ENCODE measurements at places on chromosomes 13 and 19. TPM values are rescaled to one million over a fixed set of nuclear protein-coding genes. Genes with fewer than 3 reads are reported as not detected.

The GJA3 gene
- polyA plus RNA-seq: 123 TPM

The NKPD1 gene
- 1.0 TPM for polyA plus RNA-seq

The SUGP1 gene
- polyA plus RNA-seq: 84.6 TPM

The MTUS2 gene
- polyA plus RNA-seq: 31.6 TPM

The GGN gene
- 3.4 TPM for polyA plus RNA-seq

The ZNF729 gene
- not detected for polyA plus RNA-seq

- DNase-seq: peak; percentile 48
- H3K4me1 ChIP-seq: peaks cover 12% of the 10 kb centered on the region
- peaks cover 83% of the 10 kb centered on the region for H3K27me3 ChIP-seq
- H3K27ac ChIP-seq: no peak overlapping the region
- no peaks in the 10 kb centered on the region for H3K36me3 ChIP-seq
- H3K4me3 ChIP-seq: peak overlapping the region; percentile 31
Observed at GRCh38 chr19:1470305-1471009, 8.6 kb downstream of the C19orf25 start.

DNA sequence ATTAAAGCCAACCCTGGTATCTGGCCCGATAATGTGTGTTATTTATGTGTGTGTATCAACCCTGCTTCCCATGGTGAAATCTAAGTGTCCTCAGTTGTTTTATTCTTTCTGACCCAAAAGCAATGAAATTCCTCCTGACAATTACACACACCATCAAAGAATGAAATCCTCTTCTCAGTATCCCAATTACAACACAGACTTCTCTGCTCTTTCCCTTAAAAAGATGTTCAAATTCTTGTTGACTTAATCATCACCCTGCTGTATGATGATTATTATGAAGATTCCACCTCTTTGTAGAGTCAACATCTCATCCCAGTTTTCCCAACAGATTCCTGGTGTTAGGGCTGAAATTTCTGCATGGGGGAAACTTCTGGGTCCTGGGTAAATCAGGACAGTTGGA is 8.9 kb upstream of the TRPC4 start:
- no peaks in the 10 kb centered on the region for H3K4me1 ChIP-seq
- H3K36me3 ChIP-seq: no peaks in the 10 kb centered on the region
- no peak overlapping the region for H3K4me3 ChIP-seq
- no peaks in the 10 kb centered on the region for H3K27me3 ChIP-seq

DNA sequence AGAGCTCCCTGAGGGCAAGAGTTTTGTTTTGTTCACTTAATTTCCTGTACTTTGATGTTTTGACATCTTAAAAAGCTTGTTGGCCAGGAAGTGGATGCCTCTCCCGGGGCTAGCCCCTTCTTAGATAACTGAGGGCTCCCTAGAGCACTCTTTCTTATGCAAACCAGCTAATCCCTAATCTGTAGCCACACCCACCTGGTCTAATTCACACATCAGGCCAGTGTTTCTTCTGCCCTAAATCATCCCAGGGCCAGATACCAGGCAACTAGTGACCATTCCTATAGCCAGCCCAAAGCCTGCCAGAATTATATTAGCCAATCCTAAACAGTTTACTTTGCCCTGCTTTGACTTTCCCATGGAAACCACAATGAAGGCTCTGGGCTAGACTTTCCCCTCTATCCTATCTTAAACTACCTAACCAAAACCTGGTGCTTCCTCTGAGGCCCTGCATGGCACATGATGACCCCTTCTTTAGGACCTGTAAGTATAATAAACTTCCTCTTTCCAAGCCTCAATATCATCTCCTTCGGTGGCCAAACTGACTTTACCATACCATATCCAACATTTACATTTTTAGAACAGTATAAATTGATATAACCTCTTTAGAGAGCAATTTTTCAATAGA is 24.8 kb downstream of the WBP4 start:
- no peaks in the 10 kb centered on the region for H3K27me3 ChIP-seq
- H3K4me3 ChIP-seq: no peak overlapping the region
- peaks cover 20% of the 10 kb centered on the region for H3K36me3 ChIP-seq
- peak; percentile 15 for DNase-seq
- H3K4me1 ChIP-seq: no peaks in the 10 kb centered on the region

GRCh38 chr19:13298565-13299481 is 148.6 kb downstream of the IER2 start:
- no peak overlapping the region for H3K4me3 ChIP-seq
- no peaks in the 10 kb centered on the region for H3K27me3 ChIP-seq
- peak; percentile 20 for DNase-seq

DNA sequence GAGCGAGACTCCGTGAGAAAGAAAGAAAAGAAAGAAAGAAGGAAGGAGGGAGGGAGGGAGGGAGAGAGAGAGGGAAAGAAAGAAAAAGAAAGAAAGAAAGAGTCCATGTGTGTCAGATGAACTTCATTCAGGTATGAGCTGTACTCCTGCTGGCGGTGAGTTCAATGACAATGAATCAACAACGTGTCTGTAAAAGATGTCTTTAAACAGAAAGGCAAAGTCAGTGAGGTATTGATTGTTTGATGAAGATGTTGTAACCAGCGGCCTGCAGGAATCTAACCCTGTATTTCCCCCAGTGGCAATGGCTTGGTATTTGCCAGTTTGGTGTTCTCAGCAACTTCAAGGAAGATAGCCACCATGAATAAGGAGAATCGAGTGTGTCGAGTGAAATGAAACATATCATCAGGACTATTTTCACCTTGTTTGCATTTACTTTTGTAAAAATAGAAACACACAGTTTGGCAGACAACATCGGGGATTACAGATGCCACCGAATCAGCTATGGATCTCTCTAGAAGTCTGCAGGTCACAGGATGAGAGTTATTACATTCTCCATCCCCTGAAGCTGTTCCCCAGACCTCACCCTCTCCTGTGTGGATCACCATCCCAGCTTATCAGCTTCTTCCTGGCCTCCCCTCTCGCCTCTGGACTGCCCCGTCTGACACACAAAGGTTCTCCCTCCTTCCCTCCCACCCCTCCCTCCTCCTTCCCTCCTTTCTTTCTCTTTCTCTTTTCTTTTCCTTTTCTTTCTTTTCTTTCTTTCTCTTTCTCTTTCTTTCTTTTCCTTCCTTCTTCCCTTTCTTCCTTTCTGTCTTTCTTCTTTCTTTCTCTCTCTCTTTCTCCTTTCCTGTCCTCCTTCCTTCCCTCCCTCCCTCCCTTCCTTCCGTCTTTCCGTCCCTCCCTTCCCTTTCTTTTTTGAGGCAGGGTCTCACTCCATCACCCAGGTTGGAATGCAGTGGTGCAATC is 8.2 kb upstream of the SBK3 start:
- no peak overlapping the region for H3K4me3 ChIP-seq
- no peak for DNase-seq
- no peaks in the 10 kb centered on the region for H3K36me3 ChIP-seq
- H3K4me1 ChIP-seq: peaks cover 8% of the 10 kb centered on the region
- no peaks in the 10 kb centered on the region for H3K27me3 ChIP-seq

- peak overlapping the region; percentile 62 for H3K27ac ChIP-seq
- peaks cover 19% of the 10 kb centered on the region for H3K4me1 ChIP-seq
- no peaks in the 10 kb centered on the region for H3K27me3 ChIP-seq
- no peaks in the 10 kb centered on the region for H3K36me3 ChIP-seq
- no peak for DNase-seq
- H3K4me3 ChIP-seq: no peak overlapping the region
Observed at GRCh38 chr19:18287836-18288772, 6.7 kb upstream of the JUND start.

- DNase-seq: peak; percentile 25
- no peak overlapping the region for H3K27ac ChIP-seq
- no peaks in the 10 kb centered on the region for H3K4me1 ChIP-seq
- no peak overlapping the region for H3K4me3 ChIP-seq
Observed at GRCh38 chr19:43731846-43732245, 16.0 kb downstream of the IRGC start.

GRCh38 chr19:58097781-58098681 is at the start of gene ZSCAN18:
ZSCAN18 (minus strand) TSS chr19:58098231; CDS start chr19:58090267, 7,964 bp downstream.
- H3K4me1 ChIP-seq: no peaks in the 10 kb centered on the region
- H3K27ac ChIP-seq: peak within 1 kb of the TSS; percentile 74
- peak; percentile 98 for DNase-seq
- H3K4me3 ChIP-seq: peak within 1 kb of the TSS; percentile 69

- H3K4me1 ChIP-seq: no peaks in the 10 kb centered on the region
- DNase-seq: no peak
- no peak overlapping the region for H3K4me3 ChIP-seq
- no peaks in the 10 kb centered on the region for H3K27me3 ChIP-seq
Observed at GRCh38 chr13:89673789-89674311, 1673.6 kb upstream of the MIR17HG start.

GRCh38 chr13:100363285-100363711 is 225.3 kb downstream of the GGACT start:
- H3K4me3 ChIP-seq: no peak overlapping the region
- no peaks in the 10 kb centered on the region for H3K36me3 ChIP-seq
- no peak for DNase-seq
- H3K27ac ChIP-seq: no peak overlapping the region
- H3K4me1 ChIP-seq: no peaks in the 10 kb centered on the region

- H3K4me3 ChIP-seq: no peak overlapping the region
- peak overlapping the region; percentile 84 for H3K27ac ChIP-seq
- no peaks in the 10 kb centered on the region for H3K27me3 ChIP-seq
- no peaks in the 10 kb centered on the region for H3K36me3 ChIP-seq
- H3K4me1 ChIP-seq: peaks cover 21% of the 10 kb centered on the region
Observed at GRCh38 chr13:99132295-99132835, 68.3 kb upstream of the UBAC2 start.

- no peak for DNase-seq
- H3K27ac ChIP-seq: no peak overlapping the region
- H3K27me3 ChIP-seq: peaks cover 59% of the 10 kb centered on the region
- H3K4me1 ChIP-seq: no peaks in the 10 kb centered on the region
Observed at GRCh38 chr19:43799502-43800142, 2.6 kb downstream of the LYPD5 start.

DNA sequence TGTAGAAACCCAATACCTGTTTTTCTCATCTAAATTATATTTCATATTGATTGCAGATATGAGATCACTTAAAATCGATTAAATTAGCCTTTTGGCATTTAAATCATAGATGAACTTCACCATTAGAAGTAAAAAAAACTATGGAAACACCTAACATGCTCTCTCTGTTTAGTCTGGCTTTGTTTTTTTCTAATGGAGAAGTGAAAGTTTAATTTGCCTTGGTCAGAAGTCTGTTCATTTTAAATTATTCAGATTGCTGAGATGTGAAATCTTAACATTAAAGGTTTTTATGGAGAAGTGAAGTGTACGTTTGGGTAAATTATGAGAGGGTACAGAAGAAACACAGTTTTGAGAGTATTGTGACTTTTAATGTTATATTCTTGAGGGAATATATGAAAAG is 6.7 kb downstream of the SUGT1 start:
- H3K4me3 ChIP-seq: no peak overlapping the region
- peaks cover under 1% of the 10 kb centered on the region for H3K4me1 ChIP-seq
- H3K36me3 ChIP-seq: peaks cover 53% of the 10 kb centered on the region
- H3K27ac ChIP-seq: no peak overlapping the region
- no peak for DNase-seq

GRCh38 chr19:17026706-17027534 is at the start of gene CPAMD8:
CPAMD8 (minus strand) TSS chr19:17026810; CDS start chr19:17026642, 168 bp downstream.
- H3K27ac ChIP-seq: no peak within 1 kb of the TSS
- peak within 1 kb of the TSS; percentile 41 for H3K4me3 ChIP-seq
- no peaks in the 10 kb centered on the region for H3K36me3 ChIP-seq
- peaks cover 18% of the 10 kb centered on the region for H3K27me3 ChIP-seq
- DNase-seq: peak; percentile 26

DNA sequence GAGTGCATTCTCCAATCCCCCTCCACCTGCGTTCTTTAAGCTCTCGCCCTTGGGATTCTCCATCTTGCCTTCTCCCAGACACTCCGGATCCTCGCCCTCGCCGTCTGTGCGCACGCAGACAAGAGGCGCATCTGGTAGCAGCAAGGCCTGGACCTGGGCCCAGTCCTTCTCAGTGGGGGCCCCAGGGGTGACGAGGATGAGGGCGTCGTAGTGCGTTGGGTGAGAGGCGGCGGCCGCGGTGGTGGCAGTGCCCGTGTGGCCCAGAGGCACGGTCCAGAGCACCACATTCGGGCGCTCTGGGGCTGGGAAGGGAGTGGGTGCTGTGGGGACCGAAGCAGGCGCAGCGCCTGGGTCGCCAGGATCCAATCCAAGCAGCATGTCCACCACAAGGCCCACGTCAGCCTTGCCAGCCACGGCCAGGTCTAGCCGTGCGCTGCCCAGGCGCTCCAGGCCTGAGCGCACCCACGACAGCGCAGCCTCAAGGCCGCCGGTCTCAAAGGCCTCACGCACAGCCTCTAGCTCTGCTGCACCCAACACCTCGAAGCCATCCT is 3.1 kb downstream of the IRGQ start:
- H3K36me3 ChIP-seq: no peaks in the 10 kb centered on the region
- no peak for DNase-seq
- peaks cover 3% of the 10 kb centered on the region for H3K4me1 ChIP-seq
- H3K27ac ChIP-seq: no peak overlapping the region
- no peaks in the 10 kb centered on the region for H3K27me3 ChIP-seq

DNA sequence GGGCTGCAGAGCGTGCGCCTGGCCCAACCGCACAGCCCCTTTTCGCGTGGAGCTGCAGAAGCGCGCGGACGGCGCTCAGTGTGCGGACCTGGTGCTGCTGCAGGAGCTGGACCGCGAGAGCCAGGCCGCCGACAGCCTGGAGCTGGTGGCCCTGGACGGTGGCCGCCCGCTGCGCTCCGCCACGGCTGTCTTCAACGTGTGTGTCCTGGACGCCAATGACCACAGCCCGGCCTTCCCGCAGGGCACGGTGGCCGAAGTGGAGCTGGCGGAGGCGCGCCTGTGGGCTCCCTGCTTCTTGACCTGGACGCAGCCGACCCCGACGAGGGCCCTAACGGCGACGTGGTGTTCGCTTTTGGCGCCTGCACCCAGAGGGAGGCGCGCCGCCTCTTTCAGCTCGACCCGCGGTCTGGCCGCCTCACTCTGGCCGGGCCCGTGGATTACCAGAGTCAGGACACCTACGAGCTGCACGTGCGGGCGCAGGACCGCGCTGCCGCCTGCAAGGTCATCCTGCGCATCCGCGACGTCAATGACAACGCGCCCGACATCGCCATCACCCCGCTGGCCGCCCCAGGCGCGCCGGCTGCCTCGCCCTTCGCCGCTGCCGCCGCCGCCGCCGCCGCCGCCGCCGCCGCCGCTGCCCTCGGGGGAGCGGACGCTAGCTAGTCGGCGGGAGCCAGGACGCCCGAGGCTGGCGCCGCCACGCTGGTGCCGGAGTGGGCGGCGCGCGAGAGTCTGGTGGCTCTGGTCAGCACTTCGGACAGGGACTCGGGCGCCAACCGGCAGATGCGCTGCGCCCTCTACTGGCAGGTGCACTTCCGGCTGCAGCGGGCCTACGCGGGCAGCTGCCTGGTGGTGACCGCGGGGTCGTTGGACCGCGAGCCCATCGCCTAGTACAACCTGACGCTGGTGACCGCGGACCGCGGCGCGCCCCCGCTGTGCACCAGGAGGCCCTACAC is 172.2 kb downstream of the OLFM4 start:
- H3K27ac ChIP-seq: no peak overlapping the region
- no peaks in the 10 kb centered on the region for H3K4me1 ChIP-seq
- peak; percentile 58 for DNase-seq
- H3K36me3 ChIP-seq: no peaks in the 10 kb centered on the region
- peak overlapping the region; percentile 22 for H3K4me3 ChIP-seq
- H3K27me3 ChIP-seq: peaks cover 13% of the 10 kb centered on the region

GRCh38 chr19:56838909-56839651 is 1.4 kb downstream of the PEG3 start:
- no peak overlapping the region for H3K4me3 ChIP-seq
- H3K36me3 ChIP-seq: no peaks in the 10 kb centered on the region
- DNase-seq: peak; percentile 97
- no peak overlapping the region for H3K27ac ChIP-seq

Measured in cardiac muscle cell (in vitro differentiated cells and primary cell).